Choroid plexus epithelial cell (primary cell): ENCODE measurements at places on chromosomes 6 and 20.

GRCh38 chr6:151689499-151690201, 117.8 kb upstream of the ESR1 start:
- no peak for DNase-seq

- DNase-seq = no peak
Observed at GRCh38 chr20:59171986-59172385, 8.4 kb downstream of the ZNF831 start.

GRCh38 chr6:44269178-44269920, 901 bp upstream of the TMEM151B start:
- DNase-seq = no peak

- no peak for DNase-seq
Observed at GRCh38 chr6:147150293-147150692, 53.9 kb upstream of the STXBP5 start.

- DNase-seq = peak; percentile 30
Observed at GRCh38 chr6:132354517-132355167, 46.6 kb downstream of the MOXD1 start.

- DNase-seq = peak; percentile 60
Observed at GRCh38 chr20:25389401-25389857, 1.2 kb downstream of the ABHD12 start.

- DNase-seq = no peak
Observed at GRCh38 chr20:2709205-2709981, 16.8 kb downstream of the EBF4 start.

DNA sequence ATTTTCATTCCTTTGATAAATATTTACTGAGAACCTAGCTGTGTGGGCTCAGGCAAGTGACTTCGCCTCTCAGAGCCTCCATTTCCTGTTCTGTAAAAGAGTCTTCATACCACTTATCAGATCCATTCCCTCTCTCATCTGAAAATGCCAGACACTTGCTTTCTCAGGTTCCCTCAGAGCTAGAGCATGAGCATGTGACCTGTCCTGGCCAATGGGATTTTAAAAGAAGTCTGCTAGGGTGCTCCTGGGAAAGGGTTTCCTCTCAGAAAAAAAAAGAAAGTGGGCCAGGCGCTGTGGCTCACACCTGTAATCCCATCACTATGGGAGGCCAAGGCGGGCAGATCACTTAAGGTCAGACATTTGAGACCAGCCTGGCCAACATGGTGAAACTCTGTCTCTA, 5.3 kb downstream of the KCNB1 start:
- DNase-seq = no peak

GRCh38 chr20:51497542-51498467, 44.7 kb downstream of the NFATC2 start:
- DNase-seq = no peak

GRCh38 chr6:168838037-168838399, 397.0 kb downstream of the SMOC2 start:
- DNase-seq = no peak

DNA sequence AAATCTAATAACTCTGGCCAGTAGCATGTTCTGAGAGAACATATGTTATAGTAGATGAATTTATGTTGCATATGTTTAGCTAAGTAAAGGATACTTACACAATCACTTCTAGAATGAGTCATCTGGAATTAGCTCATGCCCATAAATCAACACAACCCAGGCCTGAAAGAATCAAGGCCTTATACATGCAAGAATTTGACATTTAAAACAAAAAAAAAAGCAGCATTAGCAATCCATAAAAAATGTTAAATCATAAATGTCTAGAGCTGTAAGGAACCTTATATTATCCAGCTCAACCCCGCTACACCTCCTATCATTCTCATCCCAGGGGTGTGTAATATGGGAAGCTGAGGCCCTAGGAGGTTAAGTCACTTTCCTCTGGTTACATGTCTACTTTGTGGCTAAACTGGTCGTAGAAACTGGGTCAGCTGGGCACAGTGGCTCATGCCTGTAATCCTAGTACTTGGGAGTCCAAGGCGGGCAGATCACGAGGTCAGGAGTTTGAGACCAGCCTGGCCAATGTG, 105.2 kb upstream of the CARMIL1 start:
- DNase-seq = peak; percentile 97

DNA sequence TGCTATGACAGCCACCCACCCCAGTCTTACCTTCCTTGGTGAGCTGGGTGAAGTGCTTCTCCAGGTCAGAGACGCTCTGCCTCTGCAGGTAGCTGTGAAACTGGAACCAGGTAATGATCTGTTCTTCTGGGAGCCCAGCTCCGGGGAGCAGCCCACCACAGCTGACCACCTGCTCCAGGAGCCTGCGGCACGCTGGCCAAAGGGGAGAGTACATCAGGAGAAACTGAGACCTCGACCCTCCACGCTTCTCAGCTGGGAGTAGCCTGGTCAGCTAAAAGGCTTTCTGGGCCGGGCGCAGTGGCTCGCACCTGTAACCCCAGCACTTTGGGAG, 82.8 kb downstream of the PTPN1 start:
- DNase-seq = no peak

GRCh38 chr6:160766657-160766988, 64.6 kb downstream of the PLG start:
- no peak for DNase-seq

DNA sequence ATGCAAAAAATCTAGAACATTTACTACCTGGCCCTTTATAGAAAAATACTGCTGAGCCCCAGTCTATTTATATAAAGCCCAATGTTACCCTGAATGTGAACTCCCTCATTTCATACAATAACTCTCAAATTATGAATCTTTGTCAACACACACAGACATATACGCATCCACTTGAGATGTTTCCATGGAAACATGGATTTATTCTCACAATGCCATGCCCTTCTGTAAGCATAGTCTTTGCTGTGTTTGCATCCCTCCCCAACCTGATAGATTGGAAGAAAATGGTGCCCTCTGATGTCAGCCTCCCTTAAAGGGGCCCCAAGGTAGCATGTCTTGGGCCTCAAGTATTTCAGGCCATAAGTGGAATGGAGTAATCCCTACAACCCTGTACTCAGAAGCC, 573.1 kb downstream of the KIF16B start:
- no peak for DNase-seq

- no peak for DNase-seq
Observed at GRCh38 chr6:1099264-1099663, 212.6 kb upstream of the FOXQ1 start.

GRCh38 chr6:10391799-10392198, 23.1 kb downstream of the TFAP2A start:
- DNase-seq = no peak

GRCh38 chr6:145886228-145886956, 71.8 kb upstream of the FBXO30 start:
- peak; percentile 75 for DNase-seq
